NCI-H774 (cell line): ENCODE measurements at places on chromosomes 1 and 21.

GRCh38 chr1:75725861-75726361 lies 1.4 kb downstream of the ACADM start:
- no peak for DNase-seq

- DNase-seq: no peak
Measured at GRCh38 chr1:195530961-195531360, 1077.3 kb downstream of the KCNT2 start.

DNA sequence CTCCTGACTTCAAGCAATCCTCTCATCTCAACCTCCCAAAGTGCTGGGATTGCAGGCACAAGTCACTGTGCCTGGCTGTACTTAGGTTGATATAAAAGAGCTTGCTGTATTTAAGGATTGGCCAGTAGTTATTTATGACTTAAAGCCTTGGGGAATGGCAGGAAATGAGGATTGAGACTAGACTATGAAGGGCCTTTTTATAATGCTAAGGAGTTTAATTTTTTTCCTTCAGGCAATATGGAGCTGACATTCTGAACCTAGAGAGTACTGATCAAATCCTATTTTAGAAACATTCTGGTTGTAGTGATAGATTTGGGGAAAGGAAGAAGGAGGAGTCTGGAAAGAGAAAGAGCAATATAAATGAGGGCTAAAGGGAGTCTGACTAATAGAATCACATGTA lies 44.7 kb downstream of the MSH4 start:
- no peak for DNase-seq

GRCh38 chr21:46139686-46140085 lies 15.7 kb downstream of the FTCD start:
- DNase-seq: no peak

DNA sequence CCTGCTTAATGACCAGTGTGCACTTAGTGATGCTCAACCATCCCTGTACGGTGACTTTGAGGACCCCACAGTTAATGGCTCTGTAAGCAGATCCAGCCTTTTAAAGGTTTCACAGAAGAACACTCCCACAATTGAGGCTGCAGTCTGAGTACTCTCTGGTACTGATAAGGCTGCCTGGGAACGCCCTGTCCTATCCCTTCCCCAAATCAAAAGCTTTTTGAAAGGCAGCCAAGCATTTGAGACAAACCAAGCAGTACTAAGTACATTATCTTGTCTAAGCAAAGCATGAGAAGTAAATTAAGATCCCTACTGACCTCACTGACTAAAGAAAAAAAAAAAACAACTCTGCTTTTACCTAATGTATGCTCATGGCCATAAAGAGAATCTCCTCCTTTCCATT lies 60.7 kb downstream of the SH3GLB1 start:
- DNase-seq: no peak

- no peak for DNase-seq
Measured at GRCh38 chr1:50604580-50604979, 181.3 kb upstream of the DMRTA2 start.

DNA sequence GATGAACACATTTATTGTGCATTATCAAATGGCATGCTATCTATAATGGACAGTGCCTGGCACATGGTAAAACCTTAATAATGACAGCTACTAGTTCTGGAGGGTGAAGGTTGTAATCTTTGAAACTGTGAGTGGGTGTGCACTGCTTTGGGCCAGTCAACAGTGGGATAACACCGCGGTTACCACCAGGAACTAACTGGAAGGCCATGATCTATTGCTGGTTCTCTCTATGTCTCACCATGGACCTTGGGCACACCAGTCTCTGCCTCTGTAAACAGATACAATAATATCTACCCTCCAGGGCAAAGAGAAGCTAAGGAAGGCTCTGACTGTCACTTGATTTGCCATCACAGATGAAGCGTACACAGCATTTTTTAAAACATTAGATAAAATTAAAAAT lies 198.6 kb upstream of the ESRRG start:
- no peak for DNase-seq

GRCh38 chr1:59322814-59323213 lies 25.9 kb downstream of the FGGY start:
- no peak for DNase-seq

DNA sequence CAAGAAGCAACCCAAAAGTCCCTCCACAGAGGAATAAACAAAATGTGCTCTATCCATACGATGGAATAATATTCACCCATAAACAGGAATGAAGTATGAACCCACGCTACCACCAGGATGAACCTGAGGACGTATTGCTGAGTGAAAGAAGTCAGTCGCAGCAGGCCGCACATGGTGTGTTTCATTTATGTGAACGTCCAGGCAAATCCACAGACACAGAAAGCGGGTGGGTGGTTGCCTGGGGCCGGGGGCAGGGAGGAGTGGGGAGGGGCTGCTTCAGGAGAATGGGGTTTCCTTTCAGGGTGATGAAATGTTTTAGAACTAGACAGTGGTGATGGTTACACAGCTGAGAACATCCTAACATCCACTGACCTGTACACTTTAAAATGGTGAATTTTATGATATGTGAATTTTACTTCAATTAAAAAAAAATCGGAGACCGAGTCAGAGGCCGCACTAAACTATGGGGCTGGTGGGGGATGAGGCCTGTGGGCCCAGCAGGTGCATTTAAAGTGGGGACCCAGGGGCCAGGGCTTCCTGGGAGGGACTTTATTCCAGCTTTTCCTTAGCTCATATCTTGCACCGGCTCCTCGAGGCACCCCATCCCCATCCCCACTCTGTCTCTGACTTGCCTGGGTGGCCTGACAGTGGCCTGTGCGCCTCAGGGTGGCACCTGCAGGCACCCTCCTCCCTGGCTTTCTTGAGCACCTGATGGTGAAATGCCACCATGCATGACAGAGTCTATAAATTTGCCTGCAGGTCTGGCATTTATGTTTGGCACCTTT lies 392.6 kb upstream of the VAMP3 start:
- DNase-seq: no peak

DNA sequence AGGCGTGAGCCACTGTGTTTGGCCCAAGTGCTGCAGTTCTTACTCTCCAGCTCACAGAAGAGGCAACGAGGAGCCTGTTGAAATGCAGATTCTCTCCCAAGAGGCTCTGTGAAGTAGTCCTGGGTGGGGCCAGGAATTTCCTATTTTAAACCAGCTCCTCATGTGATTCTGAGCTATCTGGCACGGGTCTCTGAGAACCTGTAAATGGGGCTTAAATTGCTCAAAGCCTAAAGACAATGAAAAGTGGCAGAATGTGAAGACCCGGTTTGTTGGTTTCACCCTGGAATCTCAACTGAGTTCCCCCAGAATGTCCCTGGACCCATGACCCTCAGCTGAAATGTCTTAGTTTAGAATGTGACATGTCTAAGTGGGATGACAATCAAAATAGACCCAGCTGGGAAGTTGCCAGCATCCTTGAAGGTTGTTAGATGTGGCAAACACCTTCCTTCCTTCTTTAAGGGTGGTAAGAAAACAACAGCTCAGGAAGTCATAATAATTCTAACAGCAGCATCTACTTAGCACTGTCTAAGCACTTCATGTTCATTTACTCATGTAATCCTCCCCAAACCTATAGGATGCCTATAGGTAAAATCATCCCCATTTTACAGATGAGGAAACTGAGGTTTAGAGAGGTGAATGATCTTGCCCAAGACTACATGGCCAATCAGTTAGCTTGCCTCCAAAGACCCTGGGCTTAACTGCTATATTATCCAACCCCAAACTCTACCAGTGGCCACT lies 20.9 kb upstream of the ATP5PO start:
- DNase-seq: no peak

- no peak for DNase-seq
Measured at GRCh38 chr1:11952455-11953109, 18.1 kb downstream of the PLOD1 start.

GRCh38 chr1:36159614-36160387 lies 3.8 kb downstream of the MAP7D1 start:
- DNase-seq: no peak

- peak; percentile 53 for DNase-seq
Measured at GRCh38 chr1:241934201-241934848, 23.2 kb upstream of the BECN2 start.

GRCh38 chr1:200538179-200538578 lies 82.4 kb downstream of the KIF14 start:
- DNase-seq: no peak

GRCh38 chr1:219954052-219954451 lies 25.7 kb upstream of the SLC30A10 start:
- DNase-seq: no peak

DNA sequence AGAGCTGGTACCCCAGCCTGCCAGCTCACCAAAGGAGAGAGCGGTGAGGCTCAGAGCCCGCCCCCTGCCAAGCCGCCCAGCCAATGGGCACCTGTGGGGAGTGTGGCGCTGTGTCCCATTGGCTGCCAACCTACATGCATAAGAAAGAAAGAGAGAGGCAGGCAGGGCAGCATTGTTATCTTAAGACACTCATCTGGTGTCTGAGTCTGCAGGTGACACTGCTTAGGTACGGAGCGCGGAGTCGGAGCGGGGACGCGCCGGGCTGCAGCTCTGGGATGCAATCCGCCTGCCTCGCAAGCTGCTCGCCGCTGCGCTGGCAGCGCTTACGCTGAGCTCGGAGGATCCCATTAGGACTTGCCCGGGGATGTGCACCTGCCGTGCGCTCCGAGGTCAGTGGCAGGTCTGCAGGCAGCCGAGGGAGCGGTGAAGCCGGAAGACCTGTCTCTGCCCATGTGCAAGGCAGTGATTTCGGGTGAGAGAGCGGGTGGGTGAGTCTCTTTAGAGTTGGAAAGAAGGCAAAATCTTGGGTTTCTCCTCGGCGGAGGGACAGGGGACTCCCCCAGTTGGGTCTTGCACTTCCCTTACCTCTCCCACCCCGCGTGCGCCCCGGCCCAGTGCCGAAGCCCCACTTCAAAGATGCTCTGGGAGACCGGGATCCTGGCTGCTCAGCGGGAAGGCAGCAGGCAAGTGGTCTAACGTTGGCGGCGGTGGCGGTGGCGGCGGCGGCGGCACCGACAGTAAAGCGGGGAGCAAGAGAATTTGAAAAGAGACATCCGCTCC lies at the start of gene BRINP2:
Gene BRINP2, plus strand, starts transcription at position 203 of the 780 bp plus-strand sequence. CDS start 58,919 bp downstream, outside the sequence.
- DNase-seq: peak; percentile 82

DNA sequence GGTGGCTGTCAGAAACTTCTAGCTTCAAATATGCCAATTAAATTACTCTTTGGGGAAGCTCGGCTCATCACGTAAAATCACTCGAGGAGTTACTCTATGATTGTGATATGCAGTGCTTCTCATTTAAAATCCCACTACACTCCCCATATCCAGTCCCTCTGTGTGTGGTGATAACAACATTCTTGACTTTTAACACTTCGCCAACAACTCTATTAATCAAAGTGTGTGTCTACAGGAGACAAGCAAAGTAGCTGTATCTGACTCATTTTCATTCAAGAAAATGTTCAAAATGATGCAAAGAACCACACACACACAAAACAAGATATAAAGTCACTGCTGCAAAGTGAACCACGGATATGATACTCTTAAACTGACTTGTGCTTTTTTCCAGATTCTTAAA lies 341.3 kb downstream of the DSCAM start:
- DNase-seq: no peak
